ENCODE measurements at places on chromosomes 6 and 20. TPM values are rescaled to one million over a fixed set of nuclear protein-coding genes. Genes with fewer than 3 reads are reported as not detected.
A peak's percentile ranks its signal among the peaks of the same experiment; 100 is the strongest.

LPA gene
- total RNA-seq, result not detected

GRCh38 chr6:108277295-108277694 lies 16.5 kb upstream of the SNX3 start:
- DNase-seq, result no peak

GRCh38 chr20:58795181-58795922 lies 55.4 kb downstream of the GNAS-AS1 start:
- DNase-seq, result no peak

L3MBTL3 gene
- total RNA-seq, result 68.6 TPM

ARMC12 gene
- total RNA-seq, result 0.40 TPM

DNA sequence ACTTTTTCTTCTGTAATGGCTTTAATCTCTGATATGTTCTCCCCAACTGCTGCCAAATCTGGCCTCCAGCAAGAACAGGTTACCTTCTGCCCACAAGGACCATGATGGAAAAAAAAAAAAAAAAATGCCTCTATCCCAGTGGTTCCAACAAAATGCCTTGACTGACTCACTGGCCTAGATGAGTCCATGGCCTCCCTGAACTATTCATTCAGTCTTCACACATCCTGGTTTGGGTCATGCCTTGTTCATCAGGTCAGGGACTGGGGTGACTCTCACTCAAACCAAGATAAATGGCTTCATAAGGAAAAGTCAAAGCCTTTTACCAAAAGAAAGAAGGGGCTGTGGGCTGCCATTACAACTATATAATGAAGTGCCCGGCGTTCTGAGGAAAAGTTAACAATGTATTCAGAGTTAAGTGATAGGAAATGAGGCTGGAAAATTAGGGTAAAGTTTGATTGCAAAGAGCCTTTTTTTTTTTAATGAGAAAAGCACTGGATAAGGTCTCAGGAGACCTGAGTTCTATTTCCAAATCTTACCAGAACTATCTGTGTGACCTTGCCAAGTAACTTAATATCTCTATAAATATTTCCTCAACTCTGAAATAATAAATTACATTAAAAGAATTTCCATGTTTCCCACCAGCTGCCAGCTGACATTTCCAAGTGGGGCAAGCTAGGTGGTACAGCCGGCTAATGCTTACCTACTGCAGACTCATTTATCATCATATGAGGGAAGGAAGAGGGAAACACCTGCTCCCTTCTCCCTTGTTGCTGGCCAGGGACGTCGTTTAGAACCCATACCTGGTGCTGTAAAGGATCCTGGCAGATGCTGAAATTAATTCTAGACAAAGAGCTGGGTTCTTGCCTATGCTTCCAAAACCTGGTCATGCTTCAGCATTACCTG lies 380.0 kb upstream of the MARCKS start:
- DNase-seq, result no peak

- DNase-seq, result no peak
Observed at GRCh38 chr20:60024245-60024644, 66.0 kb downstream of the CDH26 start.

DNA sequence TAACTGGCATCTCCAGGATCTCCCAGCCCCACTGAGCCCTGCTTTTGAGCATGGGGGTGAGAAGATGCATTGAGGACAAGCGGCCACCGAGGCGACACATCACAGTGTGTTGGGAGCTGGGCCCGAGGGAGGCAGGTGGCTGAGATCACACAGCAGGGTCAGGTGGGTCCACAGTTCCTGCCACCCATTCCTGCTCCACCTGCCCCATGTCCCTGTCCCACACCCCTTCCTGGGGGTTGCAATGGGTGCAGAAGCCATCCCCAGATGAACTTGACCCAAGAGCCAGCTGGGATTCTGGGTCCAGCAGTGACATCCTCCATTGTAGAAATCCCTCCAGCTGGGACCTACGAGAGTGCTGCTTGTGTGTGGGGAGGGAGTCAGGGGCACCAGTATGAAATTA lies 1.0 kb downstream of the TGM2 start:
- DNase-seq, result no peak

MICA gene
- total RNA-seq, result 72.9 TPM

MGME1 gene
- total RNA-seq, result 14.0 TPM

DNA sequence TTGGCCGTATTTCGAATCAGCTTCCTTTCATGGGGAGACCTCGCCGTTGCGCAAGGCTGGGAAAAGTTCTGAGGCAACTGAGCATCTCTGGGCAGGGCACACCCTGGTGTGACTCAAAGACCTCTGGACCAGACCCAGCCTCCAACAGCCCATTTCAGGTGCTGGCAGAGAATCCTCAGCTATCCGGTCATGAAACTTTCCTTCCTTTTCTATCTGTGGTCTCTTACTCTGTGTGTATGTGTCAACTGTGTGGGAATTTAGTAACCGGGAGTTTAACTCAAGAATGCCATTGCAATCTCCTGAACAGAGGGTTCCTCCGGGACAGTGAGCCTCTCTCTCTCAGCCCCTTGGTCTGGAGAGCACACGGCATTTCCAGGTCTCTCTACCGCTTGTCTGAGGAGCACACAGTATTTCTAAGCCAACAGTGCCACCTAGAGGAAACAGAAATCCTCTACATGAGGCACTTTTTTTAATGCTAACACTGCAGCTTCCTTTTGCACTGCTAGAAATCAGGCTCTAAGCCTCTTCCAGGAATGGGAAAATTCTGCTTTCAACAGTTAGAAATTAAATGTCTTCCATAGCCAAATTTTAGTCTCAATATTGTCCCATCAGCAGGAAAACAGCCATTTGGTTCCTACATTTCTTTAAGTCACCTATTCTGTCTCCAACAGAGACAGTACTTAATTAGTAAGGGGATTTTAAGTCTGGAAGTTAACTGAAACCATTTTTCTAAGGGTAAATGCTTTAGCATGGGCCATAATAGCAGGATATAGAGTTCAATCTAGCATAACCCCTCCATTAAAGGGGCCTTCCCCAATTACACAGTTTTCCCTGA lies 32.7 kb downstream of the PLN start:
- DNase-seq, result peak; percentile 29

GRCh38 chr20:33803921-33804337 lies 7.2 kb upstream of the CHMP4B start:
- no peak for DNase-seq

DNA sequence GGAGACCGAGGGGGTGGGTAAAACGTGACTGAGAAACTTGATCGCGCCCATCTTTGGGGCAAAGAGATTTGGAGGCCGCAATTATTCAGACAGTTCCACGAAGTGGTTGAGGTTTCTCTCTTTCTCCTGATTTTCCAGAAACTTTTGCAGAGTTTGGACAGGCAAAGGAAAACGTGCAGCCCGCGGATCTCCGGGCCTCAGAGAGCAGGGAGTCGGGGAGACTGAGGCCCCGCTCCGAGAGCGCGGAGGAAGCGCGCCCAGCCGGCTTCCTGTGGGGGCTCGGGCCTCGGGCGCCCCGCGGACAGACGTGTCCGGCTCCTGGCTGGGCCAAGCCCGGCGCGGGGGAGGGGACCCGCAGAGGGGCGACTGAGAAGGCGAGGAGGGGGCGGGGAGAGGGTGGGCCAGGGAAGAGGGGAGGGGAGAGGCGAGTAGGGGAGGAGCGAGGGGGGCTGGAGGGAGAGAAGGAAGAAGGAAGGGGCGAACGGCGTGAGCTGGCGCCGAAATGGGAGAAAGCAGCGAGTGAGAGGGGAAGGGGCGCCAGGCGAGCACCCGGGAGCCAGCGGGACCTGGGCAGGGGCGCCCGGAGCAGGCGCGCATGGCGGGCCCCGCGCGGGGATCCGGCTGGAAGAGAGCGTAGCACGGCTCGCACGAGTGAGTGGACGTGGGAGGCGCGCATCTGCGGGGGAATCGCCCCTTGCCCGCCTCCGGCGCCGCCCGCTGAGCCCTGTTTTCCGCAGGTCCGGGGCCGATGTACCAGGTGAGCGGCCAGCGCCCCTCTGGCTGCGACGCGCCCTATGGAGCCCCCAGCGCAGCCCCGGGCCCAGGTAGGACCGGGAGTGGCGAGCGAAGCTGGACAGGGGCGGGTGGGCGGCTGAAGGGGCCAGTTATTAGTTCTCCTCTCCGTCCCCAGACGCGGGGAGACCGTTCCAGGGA lies at the start of gene MDFI:
MDFI (plus strand) TSS at position 467 of the 933 bp plus-strand sequence; CDS start at position 749, 282 bp downstream.
- DNase-seq, result no peak

GMPR gene
- total RNA-seq, result 32.3 TPM

- no peak for DNase-seq
Observed at GRCh38 chr6:129499843-129500219, 210.1 kb downstream of the ARHGAP18 start.

- no peak for DNase-seq
Observed at GRCh38 chr6:149862922-149863697, 1.0 kb downstream of the LRP11 start.

DNA sequence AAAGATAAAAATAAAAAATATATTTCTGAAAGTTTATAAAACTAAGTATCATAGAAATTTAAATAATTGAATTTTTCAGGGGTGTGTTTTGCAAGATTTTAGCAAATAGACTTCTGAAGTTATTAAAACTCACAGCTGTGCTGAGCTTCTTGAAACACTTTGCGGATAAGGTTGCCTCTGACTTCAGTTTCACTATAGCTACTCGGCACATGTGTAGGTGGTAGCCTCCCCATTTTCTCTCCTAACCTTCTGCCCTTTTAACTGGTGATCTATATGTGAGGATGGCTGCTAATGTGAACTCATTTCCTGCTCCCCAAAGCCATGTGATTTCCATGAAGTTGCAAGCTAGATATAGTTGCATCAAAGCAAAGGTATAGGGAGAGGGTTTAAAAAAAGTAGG lies 129.3 kb upstream of the STMND1 start:
- DNase-seq, result no peak

TMEM217 gene
- total RNA-seq, result 15.5 TPM

DNA sequence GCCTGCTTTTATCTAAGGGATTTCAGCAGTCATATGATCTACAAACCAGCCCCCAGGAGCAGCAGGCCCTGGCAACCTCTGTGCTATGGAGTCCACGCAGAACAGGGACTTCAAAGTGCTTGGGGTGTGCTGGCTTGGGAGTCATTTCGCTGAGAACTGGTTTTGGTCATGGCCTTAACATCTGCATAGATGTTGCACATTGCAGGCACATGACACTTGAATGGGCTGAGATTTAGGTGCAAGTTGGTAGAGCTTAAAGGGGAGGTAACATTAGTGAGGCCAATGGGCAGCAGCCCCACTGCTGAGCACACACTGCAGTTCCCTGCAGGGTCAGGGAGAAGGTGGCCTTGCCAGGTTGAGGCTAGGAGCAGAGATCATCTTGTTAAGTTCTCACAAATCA lies 43.6 kb downstream of the RREB1 start:
- no peak for DNase-seq

- no peak for DNase-seq
Observed at GRCh38 chr20:11153819-11154218, 480.0 kb upstream of the JAG1 start.

DNA sequence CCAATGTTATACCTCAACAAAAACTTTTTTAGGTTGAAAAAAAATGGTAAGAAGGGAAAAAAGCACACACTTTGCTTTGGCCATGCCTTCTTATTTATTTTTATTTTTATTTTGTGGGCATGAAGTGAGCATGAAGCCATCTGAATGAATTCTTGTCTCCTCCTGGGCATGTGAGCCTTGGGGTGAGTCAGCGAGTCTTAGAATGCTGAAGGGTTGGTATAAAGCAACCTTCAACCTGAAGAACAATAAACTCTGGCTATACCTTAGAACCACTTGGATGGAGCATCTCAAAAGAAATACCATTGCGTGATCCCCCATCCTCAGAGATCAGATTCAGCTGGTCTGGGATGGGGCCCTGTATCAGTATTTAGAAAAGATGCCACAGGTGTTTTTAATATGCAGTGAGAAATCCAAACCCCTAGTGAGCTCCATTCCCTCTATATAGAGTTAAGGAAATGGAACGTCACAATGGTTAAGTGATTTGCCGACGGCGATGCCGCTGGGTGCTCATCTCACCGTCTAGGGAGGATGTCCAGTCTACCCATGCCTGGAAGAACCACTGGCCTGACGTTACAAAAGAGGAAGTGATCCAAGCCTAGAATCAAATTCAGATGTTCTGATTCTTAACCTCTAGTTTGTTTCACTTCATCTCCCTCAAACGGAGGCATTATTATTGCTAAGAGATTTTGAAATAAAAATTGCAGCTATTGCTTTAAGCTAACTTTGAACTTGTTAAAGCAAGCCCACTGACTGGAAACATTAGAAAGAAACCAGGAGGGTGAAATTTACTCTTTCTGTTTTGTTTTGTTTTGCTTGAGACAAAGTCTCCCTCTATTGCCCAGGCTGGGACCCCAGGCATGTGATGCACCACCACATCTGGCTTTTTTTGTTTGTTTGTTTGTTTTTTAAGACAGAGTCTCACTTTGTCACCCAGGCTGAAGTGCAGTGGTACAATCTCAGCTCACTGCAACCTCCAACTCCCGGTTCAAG lies 67.1 kb downstream of the EDN1 start:
- DNase-seq, result no peak

DNA sequence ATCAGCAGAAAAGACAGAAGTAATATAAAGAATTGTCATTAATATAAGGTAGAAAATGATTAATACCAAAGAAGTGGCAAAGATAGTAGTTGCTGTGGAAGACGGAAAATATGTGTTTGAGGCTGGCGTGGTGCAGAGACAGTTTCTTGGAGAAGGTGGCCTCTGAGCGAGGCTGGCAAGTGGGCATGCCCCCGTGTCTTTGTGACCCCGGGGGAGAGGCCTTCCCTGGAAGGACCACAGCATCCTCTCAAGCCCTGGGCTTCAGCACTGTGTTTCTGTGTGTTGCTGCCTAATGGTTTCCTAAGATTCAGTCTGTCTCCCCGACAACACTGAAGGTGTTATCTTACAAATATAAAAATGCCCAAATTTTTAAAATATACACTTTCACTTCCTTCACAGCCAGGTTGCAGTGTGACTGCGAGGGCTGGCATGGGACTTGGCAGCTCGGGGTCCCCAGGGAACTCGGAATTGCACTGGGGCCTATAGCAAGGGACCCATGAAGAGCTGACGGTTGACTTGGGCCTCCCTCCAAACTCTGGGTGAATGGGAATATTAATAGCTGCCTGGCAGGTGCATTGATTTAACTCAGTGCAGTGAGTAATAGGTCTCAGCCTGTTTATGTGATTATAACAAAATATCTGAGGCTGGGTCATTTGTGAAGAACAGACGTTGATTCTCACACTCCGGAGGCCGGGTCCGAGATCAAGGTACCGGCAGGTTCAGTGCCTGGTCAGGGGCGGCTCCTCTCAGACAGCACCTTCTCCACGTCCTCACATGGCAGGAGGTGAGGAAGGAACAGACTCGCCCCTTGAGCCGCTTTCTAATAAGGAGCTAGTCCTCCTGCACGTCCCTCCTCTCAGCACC lies 47.4 kb upstream of the AFDN start:
- no peak for DNase-seq

CD24 gene
- total RNA-seq, result 0.92 TPM

- no peak for DNase-seq
Observed at GRCh38 chr20:46028110-46028509, 905 bp upstream of the SLC12A5 start.

DNA sequence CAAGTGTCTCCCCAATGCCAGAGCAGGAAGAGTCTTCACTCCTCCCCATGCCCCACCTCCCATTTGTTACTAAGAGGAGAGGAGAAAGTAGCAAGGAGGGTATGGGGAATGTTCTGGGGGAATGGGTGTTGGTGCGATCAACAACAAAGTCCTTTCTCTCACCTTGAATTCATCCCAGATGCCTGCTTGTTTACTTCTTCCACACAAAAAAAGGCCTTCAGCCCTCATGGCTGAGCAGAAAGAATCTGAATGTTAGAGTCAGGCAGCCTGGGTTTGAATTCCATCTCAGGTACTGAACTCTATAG lies 9.9 kb downstream of the MOG start:
- no peak for DNase-seq

ADGRB3 gene
- not detected for total RNA-seq
